Nasal cavity respiratory epithelium epithelial cell of viscerocranial mucosa (primary cell): ENCODE measurements at places on chromosomes 12 and 14. TPM values are rescaled to one million over a fixed set of nuclear protein-coding genes. Genes with fewer than 3 reads are reported as not detected.

IGF1 gene
- not detected in 2 replicates for total RNA-seq

NEMP1 gene
- 4.8 and 11.6 TPM in 2 replicates for total RNA-seq

IFNG gene
- not detected in 2 replicates for total RNA-seq

AHNAK2 gene
- 283 and 1,136 TPM in 2 replicates for total RNA-seq

XPOT gene
- total RNA-seq = 255 and 282 TPM in 2 replicates

SERPINA1 gene
- total RNA-seq = under 0.01 and 9.6 TPM in 2 replicates

FICD gene
- total RNA-seq = 5.9 and 16.4 TPM in 2 replicates

TNFRSF1A gene
- 51.6 and 110 TPM in 2 replicates for total RNA-seq

ALX1 gene
- total RNA-seq = under 0.01 and 0.14 TPM in 2 replicates

KRT82 gene
- total RNA-seq = not detected in 2 replicates

BHLHE41 gene
- under 0.01 and 1.1 TPM in 2 replicates for total RNA-seq

KIF26A gene
- total RNA-seq = 0.14 and 1.0 TPM in 2 replicates

CLEC4C gene
- total RNA-seq = not detected in 2 replicates

KRT6B gene
- 369 and 1,719 TPM in 2 replicates for total RNA-seq

KIF21A gene
- 37.6 and 57.9 TPM in 2 replicates for total RNA-seq

CGRRF1 gene
- 11.3 and 31.1 TPM in 2 replicates for total RNA-seq

HOTAIR gene
- not detected in 2 replicates for total RNA-seq

MIP gene
- total RNA-seq = not detected in 2 replicates

LRRC9 gene
- under 0.01 and 0.07 TPM in 2 replicates for total RNA-seq

ZNF641 gene
- total RNA-seq = 14.4 and 15.1 TPM in 2 replicates

LPCAT3 gene
- total RNA-seq = 10.6 and 21.0 TPM in 2 replicates

GPRC5D gene
- total RNA-seq = not detected in 2 replicates

MYH6 gene
- not detected in 2 replicates for total RNA-seq

CCDC38 gene
- total RNA-seq = under 0.01 TPM in 1 of 2 replicates, not detected in the other

LBHD2 gene
- total RNA-seq = not detected in 2 replicates

C12orf54 gene
- total RNA-seq = 3.5 and 5.1 TPM in 2 replicates

TBX3 gene
- 0.21 and 2.4 TPM in 2 replicates for total RNA-seq

SLC5A8 gene
- total RNA-seq = not detected in 2 replicates

OR4M1 gene
- not detected in 2 replicates for total RNA-seq

TAS2R43 gene
- 0.34 TPM in 1 of 2 replicates, not detected in the other for total RNA-seq

BAZ2A gene
- 17.1 and 40.9 TPM in 2 replicates for total RNA-seq

LACRT gene
- not detected in 2 replicates for total RNA-seq

ETFBKMT gene
- total RNA-seq = 1.2 and 1.4 TPM in 2 replicates

MIPOL1 gene
- total RNA-seq = 9.9 and 22.6 TPM in 2 replicates

BCL2L14 gene
- not detected in 2 replicates for total RNA-seq

LIN7A gene
- not detected in 2 replicates for total RNA-seq

B3GNT4 gene
- 0.68 and 5.6 TPM in 2 replicates for total RNA-seq

ST8SIA1 gene
- total RNA-seq = 0.34 and 0.64 TPM in 2 replicates

CLEC1B gene
- not detected in 2 replicates for total RNA-seq

IFNG-AS1 gene
- total RNA-seq = not detected in 2 replicates

COL2A1 gene
- total RNA-seq = 0.07 TPM in 1 of 2 replicates, not detected in the other

ITGB7 gene
- total RNA-seq = 2.6 and 3.1 TPM in 2 replicates

SLC41A2 gene
- 2.1 and 4.5 TPM in 2 replicates for total RNA-seq

MAP3K9 gene
- 12.6 and 29.6 TPM in 2 replicates for total RNA-seq

P2RX2 gene
- not detected in 2 replicates for total RNA-seq

TSPAN19 gene
- not detected in 2 replicates for total RNA-seq

PPP1R1A gene
- not detected in 2 replicates for total RNA-seq

SIX4 gene
- total RNA-seq = 7.9 and 11.5 TPM in 2 replicates

MFAP5 gene
- 0.14 and 19.5 TPM in 2 replicates for total RNA-seq

CLEC4D gene
- total RNA-seq = not detected in 2 replicates

GPRC5A gene
- total RNA-seq = 18.8 and 20.4 TPM in 2 replicates

RTL1 gene
- not detected in 2 replicates for total RNA-seq
